ENCODE measurements at places on chromosomes 5 and 9.

DNA sequence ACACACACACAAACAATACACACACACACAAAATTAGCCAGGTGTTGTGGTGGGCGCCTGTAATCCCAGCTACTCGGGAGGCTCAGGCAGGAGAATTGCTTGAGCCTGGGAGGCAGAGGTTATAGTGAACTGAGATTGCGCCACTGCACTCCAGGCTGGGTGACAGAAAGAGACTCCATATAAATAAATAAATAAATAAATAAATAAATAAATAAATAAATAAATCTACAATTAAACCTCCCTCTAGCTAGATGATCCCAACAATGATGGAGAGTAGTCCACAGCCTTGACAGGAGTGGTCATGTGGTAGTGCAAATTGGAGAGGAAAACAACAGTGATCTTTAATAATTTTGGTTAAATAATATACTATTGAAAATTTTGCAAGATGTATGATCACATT is 1739.0 kb upstream of the C9orf72 start:
- DNase-seq = no peak

GRCh38 chr5:65805089-65805488 is 83.1 kb downstream of the NLN start:
- DNase-seq = no peak

DNA sequence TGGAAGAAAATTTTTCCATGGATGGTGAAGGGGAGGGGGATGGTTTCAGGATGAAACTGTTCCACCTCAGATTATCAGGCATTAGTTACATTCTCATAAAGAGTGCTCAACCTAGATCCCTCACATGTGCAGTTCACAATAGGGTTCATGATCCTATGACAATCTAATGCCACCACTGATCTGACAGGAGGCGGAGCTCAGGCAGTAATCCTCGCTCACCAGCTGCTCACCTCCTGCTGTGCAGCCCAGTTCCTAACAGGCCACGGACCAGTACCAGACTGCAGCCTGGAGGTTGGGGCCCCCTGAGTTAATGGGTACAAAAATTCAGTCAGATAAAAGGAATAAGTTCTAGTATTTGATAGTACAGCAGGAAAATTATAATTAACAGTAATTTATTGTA is 337.2 kb downstream of the NPR3 start:
- DNase-seq = no peak

GRCh38 chr5:42064821-42065220 is 139.7 kb downstream of the FBXO4 start:
- DNase-seq = no peak

- DNase-seq = peak; percentile 85
These were observed at the start of gene MELK for GRCh38 chr9:36572515-36573418. Gene MELK, plus strand, starts transcription at chr9:36572895. Its CDS starts 8,787 bp downstream, at chr9:36581682.

Data from stimulated activated CD4-positive, alpha-beta T cell treated with anti-CD3 and anti-CD28 coated beads, Interleukin-12 subunit alpha, Interleukin-12 subunit beta, amount 100 ng/mL, for 24 hours (primary cell).